Ovary (tissue), 10 donors: ENCODE measurements at places on chromosomes 1 and 21. TPM values are rescaled to one million over a fixed set of nuclear protein-coding genes. Genes with fewer than 3 reads are reported as not detected.

DNA sequence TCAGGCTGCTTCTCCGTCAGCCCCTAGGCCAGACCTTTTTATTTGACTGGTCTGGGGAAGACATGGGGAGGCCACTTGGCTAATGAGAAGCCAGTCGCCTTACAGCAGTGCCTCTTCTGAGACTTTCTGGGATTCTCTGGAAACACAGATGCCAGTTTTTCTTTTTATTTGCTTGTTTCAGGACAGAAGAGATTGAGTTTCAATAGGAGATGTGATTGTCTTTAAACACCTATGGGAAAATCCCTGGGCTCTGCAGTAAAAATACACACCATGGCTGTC is 15.4 kb upstream of the BTG2 start:
- H3K4me1 ChIP-seq, result peaks cover 23% of the 10 kb centered on the region
- H3K4me3 ChIP-seq, result no peak overlapping the region
- H3K36me3 ChIP-seq, result no peaks in the 10 kb centered on the region
- H3K27ac ChIP-seq, result peak overlapping the region; percentile 94
- no peaks in the 10 kb centered on the region for H3K27me3 ChIP-seq

DNA sequence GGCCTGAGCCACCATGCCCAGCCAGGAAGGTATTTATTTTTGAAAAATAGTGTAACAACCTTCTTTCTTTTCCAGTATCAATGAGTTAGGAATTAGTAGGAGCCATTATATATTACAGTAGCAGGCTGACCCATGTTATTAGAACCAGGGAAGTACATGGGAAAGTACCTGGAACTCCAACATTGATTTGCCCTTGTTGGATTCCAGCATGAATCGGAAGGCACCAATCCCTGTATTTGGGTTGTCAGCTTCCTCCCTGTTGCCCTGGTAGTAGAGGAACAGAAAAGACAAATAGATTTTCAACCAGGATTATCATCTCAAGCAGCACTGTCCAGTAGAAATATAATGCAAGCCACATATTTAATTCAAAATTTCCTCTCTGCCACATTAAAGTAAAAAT is 10.2 kb upstream of the RBM8A start:
- no peak overlapping the region for H3K4me3 ChIP-seq
- no peaks in the 10 kb centered on the region for H3K36me3 ChIP-seq
- no peaks in the 10 kb centered on the region for H3K4me1 ChIP-seq
- H3K27ac ChIP-seq, result no peak overlapping the region
- H3K27me3 ChIP-seq, result no peaks in the 10 kb centered on the region

DNA sequence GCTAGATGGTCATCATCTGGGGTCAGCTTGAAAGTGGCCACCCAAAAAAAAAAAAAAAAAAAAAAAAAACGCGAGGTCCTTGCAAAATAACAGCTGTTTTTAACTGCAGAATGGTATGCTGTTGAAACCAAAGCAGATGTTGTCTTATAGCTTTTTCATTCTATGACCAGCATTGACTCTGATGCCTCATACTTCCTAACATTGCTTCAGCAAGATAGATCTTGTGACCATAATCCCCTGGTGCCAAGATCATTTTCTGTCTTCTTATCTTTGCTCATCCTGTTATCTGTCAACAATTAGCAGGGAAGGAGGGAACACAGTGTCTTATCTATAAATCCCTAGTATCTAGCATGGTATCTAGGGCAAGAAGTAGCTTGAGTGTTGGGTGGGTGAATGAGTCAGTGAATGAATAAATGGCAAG is 181.5 kb downstream of the PLPP3 start:
- no peak for DNase-seq
- no peaks in the 10 kb centered on the region for H3K27me3 ChIP-seq
- no peak overlapping the region for H3K27ac ChIP-seq
- H3K36me3 ChIP-seq, result no peaks in the 10 kb centered on the region
- H3K4me1 ChIP-seq, result no peaks in the 10 kb centered on the region

AXDND1 gene
- 0.18 TPM for polyA plus RNA-seq

SORT1 gene
- polyA plus RNA-seq, result 32.2 TPM

TRIM46 gene
- polyA plus RNA-seq, result 0.24 TPM

PRR9 gene
- polyA plus RNA-seq, result not detected
